ENCODE measurements at places on chromosomes 3 and 15. TPM values are rescaled to one million over a fixed set of nuclear protein-coding genes. Genes with fewer than 3 reads are reported as not detected.

The EIF4G1 gene
- 200 TPM for total RNA-seq

DNA sequence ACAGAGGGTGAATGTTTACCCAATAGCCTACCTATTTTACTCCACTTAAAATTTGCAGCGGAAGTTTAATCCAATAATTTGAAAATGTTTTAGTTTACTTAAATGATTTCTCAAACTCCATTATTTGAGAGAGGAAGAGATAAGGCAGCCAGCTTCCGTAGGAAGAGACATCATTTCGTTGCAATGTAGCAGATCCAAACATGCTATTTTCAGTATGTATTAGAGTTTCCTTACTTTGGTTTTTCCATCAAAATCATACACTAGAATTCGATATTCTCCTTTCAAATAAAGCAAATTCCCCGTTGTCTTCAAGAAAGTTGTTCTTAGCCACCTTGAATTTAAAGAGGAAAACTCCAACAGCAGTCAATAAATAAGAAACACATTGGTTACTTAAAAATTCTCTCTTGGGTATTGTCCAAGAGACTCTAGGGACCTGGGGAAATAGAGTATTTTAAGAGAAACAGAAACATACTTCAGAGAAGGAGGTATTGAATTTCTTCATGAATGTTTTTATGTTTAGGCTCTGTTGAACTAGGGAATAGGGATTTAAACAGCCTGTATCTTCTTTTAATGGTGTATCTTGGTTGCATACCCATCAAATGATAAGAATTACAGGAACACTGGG lies 324.5 kb upstream of the GBE1 start:
- no peaks in the 10 kb centered on the region for H3K27me3 ChIP-seq
- H3K36me3 ChIP-seq, result no peaks in the 10 kb centered on the region
- no peaks in the 10 kb centered on the region for H3K4me1 ChIP-seq
- no peak for DNase-seq

DNA sequence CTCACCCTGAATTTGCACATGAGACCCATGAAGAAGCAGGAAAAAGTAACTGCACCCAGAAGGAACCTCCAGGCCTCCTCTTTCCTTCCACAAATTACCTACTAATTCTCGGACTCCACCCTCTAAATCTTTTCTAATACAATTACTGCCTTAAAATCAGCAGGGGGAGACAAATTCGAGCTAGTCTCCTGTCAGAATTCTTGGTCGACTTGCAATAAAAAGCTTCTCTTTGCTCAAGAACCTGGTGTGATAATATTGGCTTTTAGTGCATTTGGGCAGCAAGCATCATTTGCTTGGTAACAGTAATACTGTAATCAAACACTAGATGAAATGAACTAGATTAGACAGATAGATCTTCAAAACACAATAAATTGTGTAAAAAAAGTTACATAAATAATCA lies 281.9 kb downstream of the RAP2B start:
- DNase-seq, result peak; percentile 8
- no peak overlapping the region for H3K4me3 ChIP-seq
- H3K4me1 ChIP-seq, result no peaks in the 10 kb centered on the region
- H3K36me3 ChIP-seq, result no peaks in the 10 kb centered on the region

DNA sequence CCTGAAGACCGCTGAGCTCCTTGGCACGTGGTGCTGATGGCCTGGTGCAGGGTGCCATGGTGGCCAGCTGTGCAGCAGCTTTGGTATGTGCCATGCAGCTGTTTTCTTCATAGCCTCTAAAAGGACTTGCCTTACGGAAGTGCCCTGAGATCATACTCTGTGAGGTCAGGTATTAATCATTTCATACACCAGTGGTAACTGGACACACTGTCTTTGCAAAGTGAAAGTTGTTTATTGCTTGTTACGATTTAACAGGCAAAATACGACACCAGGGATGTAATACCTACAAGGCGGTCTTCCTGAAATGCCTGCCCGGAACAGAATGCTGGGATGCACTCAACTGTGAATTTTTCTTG lies 184.6 kb downstream of the ATP10A start:
- no peaks in the 10 kb centered on the region for H3K27me3 ChIP-seq
- H3K27ac ChIP-seq, result no peak overlapping the region
- DNase-seq, result no peak
- H3K4me3 ChIP-seq, result no peak overlapping the region
- no peaks in the 10 kb centered on the region for H3K4me1 ChIP-seq

DNA sequence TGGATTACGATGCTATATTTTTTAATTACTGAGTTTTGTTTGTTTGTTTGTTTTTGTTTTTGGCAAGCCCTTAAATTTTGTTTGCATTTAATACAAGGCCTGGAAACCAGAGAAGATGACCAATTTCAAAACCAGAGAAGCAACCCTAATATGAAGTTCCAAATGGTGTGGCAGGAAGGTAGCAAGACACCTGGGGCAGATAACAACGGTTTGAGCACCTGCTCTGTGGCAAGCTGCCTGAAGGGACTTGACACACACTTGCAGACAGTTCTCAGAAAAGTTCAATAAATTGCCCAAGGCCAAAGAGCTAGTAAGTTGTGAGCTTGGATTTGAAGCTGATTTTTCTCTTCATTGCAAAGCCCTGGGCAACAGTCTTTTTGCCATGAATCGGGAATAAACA lies 151.2 kb upstream of the UBE2E1 start:
- H3K4me3 ChIP-seq, result no peak overlapping the region
- H3K4me1 ChIP-seq, result no peaks in the 10 kb centered on the region
- no peaks in the 10 kb centered on the region for H3K36me3 ChIP-seq
- DNase-seq, result no peak
- no peak overlapping the region for H3K27ac ChIP-seq
- H3K27me3 ChIP-seq, result no peaks in the 10 kb centered on the region

- no peak overlapping the region for H3K4me3 ChIP-seq
- no peak for DNase-seq
- H3K27ac ChIP-seq, result no peak overlapping the region
- no peaks in the 10 kb centered on the region for H3K4me1 ChIP-seq
- no peaks in the 10 kb centered on the region for H3K27me3 ChIP-seq
Observed at GRCh38 chr15:29669823-29670222, 152.4 kb downstream of the TJP1 start.

DNA sequence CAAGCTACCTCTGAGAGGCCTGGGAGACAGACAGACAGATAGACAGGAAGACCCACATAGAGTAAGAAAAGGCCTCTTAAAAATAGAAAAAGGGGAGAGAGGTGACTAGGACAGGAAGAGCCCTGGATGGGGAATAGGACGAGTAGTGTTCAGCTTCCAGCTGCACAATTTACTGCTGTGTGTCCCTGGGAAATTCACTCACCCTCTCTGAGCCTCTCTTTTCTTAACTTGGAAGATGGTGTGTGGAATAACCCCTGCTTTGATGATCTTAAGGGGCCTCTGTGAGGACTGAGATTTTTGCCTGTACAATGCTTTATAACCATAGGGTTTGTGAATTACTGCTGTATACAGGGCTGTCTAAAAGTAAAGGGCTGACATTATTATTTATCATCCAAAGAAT lies 37.5 kb downstream of the FEM1B start:
- no peaks in the 10 kb centered on the region for H3K27me3 ChIP-seq
- DNase-seq, result no peak
- no peaks in the 10 kb centered on the region for H3K4me1 ChIP-seq
- H3K4me3 ChIP-seq, result no peak overlapping the region
- no peak overlapping the region for H3K27ac ChIP-seq

DNA sequence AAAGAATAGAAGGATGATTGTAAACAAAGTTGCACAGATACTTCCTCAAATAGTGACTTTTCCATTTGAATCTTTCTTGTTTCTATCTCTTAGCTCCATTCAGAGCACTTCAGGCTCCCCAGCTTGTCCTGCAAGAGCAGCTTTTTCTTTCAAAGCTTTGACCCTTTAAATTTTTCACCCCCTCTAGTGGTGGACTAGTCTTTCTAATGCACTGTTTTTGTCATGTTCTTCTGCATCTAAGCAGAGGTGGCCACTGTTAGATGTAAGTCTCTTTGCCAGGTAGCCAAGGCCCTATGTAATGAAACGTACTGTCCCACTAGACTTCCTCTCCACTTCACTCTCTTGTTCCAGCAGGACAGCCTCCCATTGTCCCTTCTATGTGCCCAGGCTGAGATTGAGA lies 74.0 kb upstream of the MANF start:
- no peaks in the 10 kb centered on the region for H3K4me1 ChIP-seq
- no peaks in the 10 kb centered on the region for H3K36me3 ChIP-seq
- DNase-seq, result no peak
- H3K4me3 ChIP-seq, result no peak overlapping the region
- no peaks in the 10 kb centered on the region for H3K27me3 ChIP-seq
- no peak overlapping the region for H3K27ac ChIP-seq

GRCh38 chr3:48425281-48425812 lies 4.5 kb downstream of the PLXNB1 start:
- H3K36me3 ChIP-seq, result no peaks in the 10 kb centered on the region
- H3K4me3 ChIP-seq, result no peak overlapping the region

GRCh38 chr3:128584412-128585020 lies 66.1 kb downstream of the RPN1 start:
- DNase-seq, result no peak
- no peaks in the 10 kb centered on the region for H3K4me1 ChIP-seq
- H3K27me3 ChIP-seq, result no peaks in the 10 kb centered on the region
- H3K36me3 ChIP-seq, result no peaks in the 10 kb centered on the region
- no peak overlapping the region for H3K4me3 ChIP-seq

DNA sequence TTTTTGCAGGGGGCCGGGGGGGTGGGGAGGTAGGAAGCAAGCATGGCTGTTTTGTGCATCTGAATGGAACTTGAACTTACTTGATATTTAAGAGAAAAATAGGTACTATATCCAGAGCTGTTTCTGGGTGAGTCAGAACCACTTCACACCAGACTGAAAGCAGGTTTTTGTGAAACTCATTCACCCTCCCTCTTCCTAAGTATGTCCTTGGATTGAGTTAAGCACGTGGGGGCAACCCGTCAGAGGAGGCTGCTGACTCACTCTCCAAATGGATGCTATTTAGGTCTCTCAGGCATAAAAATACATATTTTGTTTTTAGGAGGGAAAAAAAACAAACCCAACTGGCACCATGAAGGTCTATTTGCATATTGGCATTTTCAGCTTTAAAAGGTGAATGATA lies 270.3 kb downstream of the RYR3 start:
- H3K4me1 ChIP-seq, result no peaks in the 10 kb centered on the region
- no peak overlapping the region for H3K4me3 ChIP-seq
- no peak overlapping the region for H3K27ac ChIP-seq
- no peaks in the 10 kb centered on the region for H3K36me3 ChIP-seq

GRCh38 chr15:42018306-42019224 lies 2.3 kb downstream of the PLA2G4E start:
- H3K27me3 ChIP-seq, result no peaks in the 10 kb centered on the region
- no peak for DNase-seq
- H3K27ac ChIP-seq, result no peak overlapping the region
- H3K4me1 ChIP-seq, result no peaks in the 10 kb centered on the region

DNA sequence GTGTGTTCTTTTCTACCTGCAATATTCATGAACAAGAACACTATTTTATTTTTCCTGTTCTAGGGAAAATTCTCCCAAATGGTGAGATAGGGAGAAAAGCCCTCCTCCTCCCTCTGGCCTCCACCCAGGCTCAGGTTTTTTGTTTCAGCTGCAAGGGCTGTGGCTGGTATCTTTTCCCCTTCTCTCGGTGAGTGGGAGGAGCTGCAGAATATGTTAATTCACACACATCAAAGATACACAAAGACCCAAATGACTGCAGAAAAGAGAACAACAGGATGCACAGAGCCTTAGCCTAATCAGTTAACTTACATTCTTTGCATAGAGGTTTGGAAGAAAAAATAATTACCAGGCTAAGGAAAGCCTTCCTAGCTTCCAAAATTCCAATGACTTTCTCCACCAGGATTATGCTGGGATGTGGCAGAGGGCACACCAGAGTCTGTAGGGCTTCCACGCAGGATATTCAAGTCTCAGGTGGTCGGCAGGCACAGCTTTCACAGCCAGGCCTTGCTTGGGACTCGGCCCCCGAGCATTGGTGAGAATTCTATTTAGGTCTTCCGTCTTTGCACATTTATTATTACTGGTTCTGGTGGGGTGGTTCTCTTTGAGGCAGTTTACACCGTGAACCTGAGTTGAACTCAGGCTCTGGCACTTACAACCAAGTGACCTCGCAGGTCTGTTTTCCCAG lies 64.9 kb downstream of the ABHD5 start:
- H3K27ac ChIP-seq, result peak overlapping the region; percentile 55
- H3K4me3 ChIP-seq, result peak overlapping the region; percentile 6
- H3K4me1 ChIP-seq, result peaks cover 43% of the 10 kb centered on the region
- H3K36me3 ChIP-seq, result no peaks in the 10 kb centered on the region

GRCh38 chr15:59894835-59895234 lies 109.3 kb upstream of the FOXB1 start:
- no peaks in the 10 kb centered on the region for H3K36me3 ChIP-seq
- H3K27ac ChIP-seq, result no peak overlapping the region
- no peak for DNase-seq
- H3K4me3 ChIP-seq, result no peak overlapping the region

DNA sequence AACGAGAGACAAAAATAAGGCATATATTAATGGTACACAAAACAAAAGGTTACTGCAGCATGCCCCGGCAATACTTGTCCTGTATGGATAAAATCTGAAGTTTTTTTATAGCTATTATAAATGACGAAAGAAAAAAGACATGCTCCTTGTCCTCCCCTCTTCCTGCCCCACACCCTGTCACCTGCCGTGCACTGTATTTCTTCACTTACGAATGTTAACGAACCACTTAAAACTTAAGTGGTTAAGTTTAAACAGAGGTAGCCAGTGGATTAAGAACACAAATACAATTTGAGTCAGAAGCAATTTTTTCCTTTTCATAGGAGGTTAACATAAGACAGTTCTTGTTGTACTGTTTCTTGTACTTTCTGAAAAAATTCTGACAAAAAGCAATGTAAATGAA lies 799.1 kb upstream of the NECTIN3 start:
- H3K27ac ChIP-seq, result no peak overlapping the region
- no peaks in the 10 kb centered on the region for H3K36me3 ChIP-seq
- H3K4me1 ChIP-seq, result no peaks in the 10 kb centered on the region
- H3K27me3 ChIP-seq, result no peaks in the 10 kb centered on the region
- DNase-seq, result no peak

- H3K27me3 ChIP-seq, result no peaks in the 10 kb centered on the region
- no peak overlapping the region for H3K4me3 ChIP-seq
- H3K27ac ChIP-seq, result no peak overlapping the region
Observed at GRCh38 chr15:57820119-57820518, 113.6 kb downstream of the POLR2M start.

The DNAH12 gene
- total RNA-seq, result 0.19 TPM

The CYP1A2 gene
- total RNA-seq, result not detected

- no peaks in the 10 kb centered on the region for H3K36me3 ChIP-seq
- no peak overlapping the region for H3K27ac ChIP-seq
- H3K4me3 ChIP-seq, result no peak overlapping the region
- no peaks in the 10 kb centered on the region for H3K27me3 ChIP-seq
Observed at GRCh38 chr3:123732447-123732846, 147.6 kb upstream of the HACD2 start.

DNA sequence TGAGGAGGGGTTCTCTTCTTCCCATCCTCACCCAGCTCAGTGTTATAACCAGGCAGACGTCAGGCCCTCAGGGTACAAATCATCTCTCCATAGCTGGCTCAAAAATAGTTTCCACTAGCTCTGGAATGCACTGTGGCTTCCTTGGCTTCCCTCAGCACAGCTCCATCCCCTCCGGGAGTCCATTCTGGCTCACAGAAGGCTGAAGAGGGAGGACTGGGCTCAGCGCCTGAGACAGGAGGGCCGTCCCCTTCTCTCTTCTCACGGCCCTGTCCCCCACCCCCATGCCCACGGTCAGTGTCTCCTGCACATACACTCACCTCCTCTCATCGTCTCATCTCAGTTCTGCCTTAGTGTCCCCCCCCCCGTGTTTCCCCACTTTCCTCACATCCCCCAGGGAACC lies 50.1 kb downstream of the UMPS start:
- no peak overlapping the region for H3K27ac ChIP-seq
- H3K4me3 ChIP-seq, result no peak overlapping the region
- no peak for DNase-seq
- H3K36me3 ChIP-seq, result no peaks in the 10 kb centered on the region
- H3K27me3 ChIP-seq, result no peaks in the 10 kb centered on the region
- H3K4me1 ChIP-seq, result no peaks in the 10 kb centered on the region

The CAPN3 gene
- total RNA-seq, result 14.6 TPM
